Stimulated activated CD8-positive, alpha-beta memory T cell treated with anti-CD3 and anti-CD28 coated beads, Interleukin-4, amount 100 ng/mL, for 4 hours (primary cell): ENCODE measurements at places on chromosomes 7 and 10.

GRCh38 chr10:3419719-3420495 lies 247.3 kb upstream of the PITRM1 start:
- DNase-seq, result no peak

GRCh38 chr7:64431838-64432237 lies 118.1 kb downstream of the ZNF736 start:
- no peak for DNase-seq

DNA sequence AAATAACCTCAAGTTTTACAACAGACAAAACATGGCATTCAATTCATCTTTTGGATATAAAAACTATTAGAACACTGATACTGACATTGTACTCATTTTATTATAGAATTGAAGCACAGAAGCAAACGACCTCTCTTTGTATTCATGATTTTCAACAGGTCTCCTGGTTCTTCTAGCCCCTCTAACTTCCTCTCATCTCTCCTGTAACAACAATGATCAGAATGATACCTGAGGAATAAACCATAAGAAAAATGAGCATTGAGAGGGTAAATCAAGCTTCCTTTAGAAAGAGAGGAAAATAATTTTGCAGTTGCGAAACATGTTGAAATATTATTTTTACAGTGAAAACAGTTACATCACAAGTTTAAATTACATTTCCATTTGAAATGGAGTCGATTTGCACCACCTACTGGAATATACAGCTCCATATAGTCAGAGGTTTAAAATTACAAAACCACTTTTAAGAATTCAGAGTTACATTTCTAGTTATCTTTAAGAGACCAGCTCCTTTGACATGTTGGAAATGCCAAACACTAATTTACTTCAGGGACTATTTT lies 17.5 kb upstream of the TEX36 start:
- no peak for DNase-seq

GRCh38 chr7:132406039-132406438 lies 170.2 kb downstream of the PLXNA4 start:
- no peak for DNase-seq

GRCh38 chr7:141562972-141563371 lies 11.8 kb downstream of the AGK start:
- no peak for DNase-seq

- no peak for DNase-seq
Observed at GRCh38 chr7:8303904-8304528, 42.0 kb upstream of the ICA1 start.

- DNase-seq, result no peak
Observed at GRCh38 chr10:33193701-33194521, 140.6 kb downstream of the NRP1 start.

DNA sequence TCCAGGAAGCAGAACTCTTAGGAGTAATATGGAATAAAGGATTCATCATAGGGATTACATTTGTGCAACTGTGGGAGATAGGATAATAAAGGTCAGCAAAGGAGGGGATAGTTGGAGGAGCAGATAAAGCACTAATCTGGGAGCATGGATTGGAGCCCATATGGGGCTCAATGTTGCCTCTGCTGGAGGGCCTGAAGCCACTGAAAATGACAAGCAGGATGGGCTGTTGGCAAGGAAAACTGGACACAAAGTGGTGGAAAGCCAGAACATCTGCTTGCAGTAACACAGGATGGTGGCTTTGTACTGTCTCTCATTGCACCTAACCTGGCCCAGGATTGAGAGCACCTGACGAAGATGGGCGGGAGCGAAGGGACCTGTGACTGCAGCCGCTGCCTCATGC lies 15.0 kb upstream of the COMMD3 start:
- no peak for DNase-seq

DNA sequence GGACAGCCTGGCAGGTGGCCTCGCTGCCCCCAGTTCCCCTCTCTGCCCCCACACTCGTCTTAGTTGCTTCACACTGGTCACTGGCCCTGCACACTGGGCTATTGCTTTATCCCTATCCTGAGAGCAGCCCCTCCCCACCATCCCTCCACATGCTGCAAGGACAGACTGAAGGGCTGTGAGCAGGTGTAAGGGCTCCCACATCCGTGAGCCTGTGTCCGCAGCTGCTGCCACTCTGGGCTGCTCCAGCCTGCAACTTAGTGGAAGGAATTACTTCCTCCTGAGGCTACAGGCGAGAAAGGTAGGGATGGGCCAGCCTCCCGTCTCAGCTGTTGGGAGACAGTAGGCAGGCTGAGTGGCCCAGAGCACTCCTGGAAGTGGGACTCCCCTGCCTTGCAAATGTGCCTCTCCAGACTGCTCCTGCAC lies 3.8 kb downstream of the RARRES2 start:
- DNase-seq, result no peak

GRCh38 chr7:39083781-39084180 lies 106.1 kb downstream of the POU6F2 start:
- no peak for DNase-seq

DNA sequence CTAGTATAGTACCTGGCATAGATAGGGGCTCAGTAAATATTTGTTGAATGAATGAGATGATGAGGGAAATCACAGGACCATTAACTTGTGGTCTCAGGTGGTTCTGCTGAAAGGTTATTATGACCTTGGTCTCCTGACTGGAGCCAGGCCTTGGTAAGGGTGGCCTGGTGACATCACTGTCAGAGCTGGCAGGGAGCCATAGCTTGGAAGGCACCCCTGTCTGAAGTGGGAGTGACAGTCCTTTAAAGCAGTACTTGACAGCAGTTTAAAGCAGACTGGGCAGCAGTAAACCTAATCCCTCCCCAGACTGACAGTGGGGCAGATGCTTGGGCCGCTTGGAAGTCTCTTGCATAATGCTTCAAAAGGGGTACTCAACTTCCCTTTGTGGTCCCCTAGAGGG lies 13.4 kb downstream of the DPCD start:
- DNase-seq, result no peak

DNA sequence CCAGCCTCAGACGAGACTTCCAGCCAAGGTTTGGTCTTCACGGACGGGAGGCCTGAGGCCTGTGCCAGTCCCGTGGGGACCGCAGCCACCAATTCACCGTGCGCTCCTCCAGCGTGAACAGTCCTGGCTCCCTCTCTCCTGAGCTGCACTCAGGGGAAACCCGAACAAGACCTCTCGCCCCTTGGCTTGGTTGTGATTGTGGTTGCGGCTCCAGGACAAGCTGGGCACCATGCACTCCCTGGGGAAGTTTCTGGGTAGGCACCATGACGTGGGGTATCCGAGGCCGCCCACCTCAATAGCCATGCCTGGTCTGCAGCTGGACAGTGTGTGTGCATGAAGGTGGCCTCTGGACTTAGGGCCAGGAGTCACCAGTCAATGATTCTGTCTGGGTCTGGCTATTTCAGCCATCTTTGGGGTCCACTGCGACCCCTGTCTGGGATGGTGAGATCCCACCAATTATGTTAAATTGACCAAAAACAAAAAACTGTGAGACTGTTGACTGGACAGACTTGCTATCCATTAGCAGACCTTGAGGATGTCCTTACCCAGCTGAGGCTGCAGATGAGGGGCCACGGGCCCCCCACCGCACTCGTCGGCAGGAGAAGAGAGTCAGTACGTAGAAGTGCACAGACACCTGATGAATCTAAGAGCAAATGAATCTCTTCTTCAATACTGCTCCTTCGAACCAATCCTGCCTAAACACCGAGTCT lies 33.5 kb upstream of the EN2 start:
- DNase-seq, result no peak

GRCh38 chr10:4038000-4038399 lies 253.0 kb upstream of the KLF6 start:
- no peak for DNase-seq

DNA sequence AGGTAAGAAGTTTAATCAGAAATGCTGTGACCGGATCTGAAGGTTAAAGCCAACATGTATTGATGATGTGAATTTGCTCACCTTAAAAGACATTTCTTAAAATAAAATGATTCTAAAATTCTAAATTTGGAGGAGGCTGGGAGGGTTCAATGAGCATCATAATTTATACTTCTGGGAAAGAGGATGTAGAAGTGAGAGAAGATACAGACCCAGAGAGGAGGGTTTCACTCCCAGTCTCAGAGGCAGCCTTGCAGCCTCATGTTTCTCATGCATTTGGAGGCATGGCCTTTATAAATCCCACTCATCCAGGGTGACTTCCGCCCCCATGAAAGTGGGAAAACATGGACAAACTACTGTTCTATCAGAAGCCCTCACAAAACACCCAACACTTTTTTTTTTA lies 305.6 kb upstream of the PITRM1 start:
- DNase-seq, result no peak

DNA sequence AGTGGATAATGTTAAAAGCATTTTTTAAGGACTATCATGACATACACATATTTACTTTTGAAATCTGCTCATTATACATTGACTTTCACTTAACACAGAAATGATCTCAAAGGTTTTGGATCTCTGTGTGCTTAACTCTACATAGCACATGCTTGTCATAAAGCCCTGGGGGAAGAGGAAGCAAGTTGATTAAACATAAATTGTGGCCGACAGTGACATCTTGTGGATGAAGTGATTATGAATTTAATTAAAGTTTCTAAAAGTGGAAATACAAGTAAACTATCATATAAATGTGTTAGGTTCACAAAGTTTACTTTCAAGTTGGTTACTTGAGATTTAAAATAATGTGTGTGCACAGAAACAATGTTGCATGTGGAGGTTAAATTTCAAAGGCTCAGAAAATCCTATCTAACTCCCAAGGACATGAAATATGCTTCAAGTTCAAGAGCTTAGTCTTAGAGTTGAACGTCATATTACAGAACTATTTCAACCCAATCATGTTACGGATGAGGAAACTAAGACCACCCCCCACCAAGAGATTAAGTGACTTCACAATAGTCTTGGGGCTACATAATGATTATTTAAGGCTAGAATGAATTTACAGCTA lies 1247.8 kb downstream of the GATA3 start:
- no peak for DNase-seq

GRCh38 chr7:1062296-1063294 lies 18.2 kb downstream of the GPR146 start:
- DNase-seq, result no peak

DNA sequence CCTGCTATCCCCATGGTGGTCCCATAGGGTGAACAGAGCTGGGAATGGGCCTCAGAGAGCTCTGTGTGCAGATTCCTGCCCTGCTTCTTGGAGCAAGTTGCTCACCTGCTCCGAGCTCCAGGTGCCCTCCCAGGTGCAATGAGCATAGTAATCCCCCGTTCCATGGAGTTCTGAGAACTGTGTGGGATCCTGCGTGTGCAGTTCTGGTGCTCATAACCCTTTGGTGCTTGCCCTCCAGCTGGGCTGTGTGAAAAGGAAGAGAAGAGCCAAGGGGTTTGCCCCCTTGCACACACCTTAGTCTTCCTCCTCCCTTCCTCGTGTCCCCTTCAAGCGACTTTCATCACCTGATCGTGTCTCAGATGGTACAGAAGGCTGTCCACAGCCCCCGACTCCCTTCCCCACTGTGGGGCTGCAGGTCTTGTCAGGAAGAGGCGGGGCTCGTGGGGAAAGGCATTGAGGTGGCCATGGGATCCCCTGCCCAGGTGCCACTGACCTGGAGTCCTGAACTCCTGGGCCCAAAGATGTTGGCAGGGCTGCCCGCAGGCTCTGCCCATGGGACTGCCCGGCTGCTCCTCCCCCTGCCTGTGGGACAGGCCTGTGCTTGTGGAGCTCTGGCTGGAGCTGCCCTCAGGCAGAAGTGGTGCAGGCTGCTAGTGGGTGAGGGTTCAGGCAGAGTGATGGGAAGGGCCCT lies 21.9 kb upstream of the ZNF488 start:
- no peak for DNase-seq

- DNase-seq, result no peak
Observed at GRCh38 chr7:134452991-134453473, 5.9 kb downstream of the AKR1B1 start.

- DNase-seq, result no peak
Observed at GRCh38 chr10:84256510-84257342, 11.9 kb downstream of the RGR start.

DNA sequence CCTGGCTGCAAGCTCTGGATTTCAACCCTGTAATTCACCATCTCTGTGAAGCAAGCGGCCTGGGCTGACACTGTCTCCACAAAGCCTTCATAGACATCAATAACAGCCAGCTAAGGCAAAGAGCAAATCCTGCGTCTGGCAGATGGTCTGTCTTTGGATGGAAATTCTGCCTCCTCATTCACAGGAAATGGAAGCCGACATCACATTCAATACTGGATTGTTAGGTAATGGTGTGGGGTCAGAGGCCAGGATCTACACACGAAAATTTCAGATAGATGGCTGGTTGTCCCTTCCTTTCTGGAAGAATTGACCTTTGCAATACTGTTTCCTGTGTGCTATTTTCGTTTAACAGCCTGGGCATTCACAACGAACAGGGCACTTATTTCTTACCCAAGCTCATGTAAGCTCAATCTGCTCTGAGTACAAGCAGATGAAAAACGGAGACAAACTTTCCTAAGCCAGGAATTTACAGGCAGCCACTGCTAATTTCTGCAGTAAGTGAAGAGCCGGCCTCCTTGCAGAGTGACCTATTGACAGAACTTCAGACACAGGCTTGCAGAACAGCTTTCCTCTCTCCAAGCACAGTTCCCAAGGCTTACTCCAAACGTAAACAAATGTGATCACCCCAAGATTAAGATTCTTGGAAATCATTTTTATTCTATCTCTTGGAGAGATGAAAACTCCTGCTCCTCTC lies 3.1 kb upstream of the ADAM12 start:
- DNase-seq, result no peak

DNA sequence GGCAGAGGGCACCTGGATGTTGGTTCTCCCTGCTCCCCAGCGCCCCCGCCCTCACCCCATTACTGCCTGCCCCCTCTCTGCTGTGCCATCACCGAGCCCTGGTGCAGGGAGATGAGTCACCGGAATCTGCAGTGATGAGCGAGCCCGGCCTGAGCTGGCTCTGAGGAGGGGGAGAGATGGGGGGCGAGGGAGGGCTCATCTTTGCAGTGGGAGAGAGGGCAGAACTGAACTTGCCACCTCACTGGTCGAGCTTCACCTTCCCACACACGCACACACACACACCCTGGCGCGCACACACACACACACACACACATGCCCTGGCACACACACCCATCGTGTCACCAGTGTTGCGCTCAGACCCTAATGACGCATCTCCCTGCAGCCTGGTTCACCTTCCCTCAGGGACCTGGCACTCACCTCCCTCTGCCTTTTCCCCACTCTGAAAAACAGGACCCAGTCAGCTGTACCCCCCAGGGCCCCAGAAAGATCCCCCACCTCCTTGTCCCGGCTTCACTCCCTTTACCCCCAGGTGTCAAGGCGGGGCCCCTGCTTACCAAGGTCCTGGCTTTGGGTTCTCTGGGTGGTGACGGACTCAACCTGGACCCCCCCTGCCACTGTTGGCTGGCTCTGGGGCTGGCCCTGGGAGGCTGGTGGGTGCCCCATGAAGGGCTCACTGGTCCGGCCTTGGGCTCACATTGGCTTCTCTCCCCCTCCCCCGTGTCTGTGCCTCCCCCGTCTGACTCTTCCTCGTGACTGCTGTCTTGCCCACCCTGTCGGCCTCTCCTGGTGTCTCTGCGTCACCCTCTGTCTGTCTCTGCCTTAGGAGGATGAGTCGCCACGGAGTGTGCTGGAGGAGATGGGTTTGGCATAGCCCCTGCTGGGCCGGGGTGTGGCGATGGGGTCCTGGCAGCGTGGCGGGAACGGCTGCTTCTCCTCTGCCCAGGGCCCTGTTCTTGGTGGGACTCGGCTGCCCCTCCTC lies 5.4 kb downstream of the VGF start:
- DNase-seq, result no peak

- no peak for DNase-seq
Observed at GRCh38 chr7:21497072-21497471, 45.8 kb upstream of the DNAH11 start.
